ENCODE measurements at places on chromosomes 12 and 14.

- DNase-seq = no peak
Observed at GRCh38 chr12:110690127-110690430, 1.2 kb upstream of the HVCN1 start.

GRCh38 chr12:112419297-112420133 lies 768 bp downstream of the PTPN11 start:
- no peak for DNase-seq

GRCh38 chr12:126708492-126708896 lies 1558.5 kb upstream of the TMEM132C start:
- DNase-seq = no peak

GRCh38 chr12:25364529-25365339 lies 114.0 kb upstream of the KRAS start:
- DNase-seq = no peak

GRCh38 chr14:93962701-93963601 lies 13.4 kb downstream of the ASB2 start:
- peak; percentile 43 for DNase-seq

DNA sequence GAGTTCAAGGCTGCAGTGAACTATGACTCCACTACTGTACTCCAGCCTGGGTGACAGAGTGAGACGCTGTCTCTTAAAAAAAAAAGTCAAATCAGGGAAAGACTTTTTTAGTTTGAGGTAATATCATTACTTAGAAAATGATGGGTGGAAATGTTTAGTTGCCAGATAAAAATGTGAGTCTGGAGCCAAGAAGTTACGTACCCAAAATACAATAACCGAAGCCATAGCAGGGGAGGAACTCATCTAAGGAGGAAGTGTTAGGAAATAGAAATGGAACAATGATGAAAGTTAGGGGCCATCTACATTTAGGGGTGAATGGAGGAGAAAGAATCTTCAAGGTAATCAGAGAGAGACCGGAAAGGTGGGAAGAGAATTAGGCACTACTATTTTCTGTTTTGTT lies 98.8 kb downstream of the DACT1 start:
- DNase-seq = no peak

DNA sequence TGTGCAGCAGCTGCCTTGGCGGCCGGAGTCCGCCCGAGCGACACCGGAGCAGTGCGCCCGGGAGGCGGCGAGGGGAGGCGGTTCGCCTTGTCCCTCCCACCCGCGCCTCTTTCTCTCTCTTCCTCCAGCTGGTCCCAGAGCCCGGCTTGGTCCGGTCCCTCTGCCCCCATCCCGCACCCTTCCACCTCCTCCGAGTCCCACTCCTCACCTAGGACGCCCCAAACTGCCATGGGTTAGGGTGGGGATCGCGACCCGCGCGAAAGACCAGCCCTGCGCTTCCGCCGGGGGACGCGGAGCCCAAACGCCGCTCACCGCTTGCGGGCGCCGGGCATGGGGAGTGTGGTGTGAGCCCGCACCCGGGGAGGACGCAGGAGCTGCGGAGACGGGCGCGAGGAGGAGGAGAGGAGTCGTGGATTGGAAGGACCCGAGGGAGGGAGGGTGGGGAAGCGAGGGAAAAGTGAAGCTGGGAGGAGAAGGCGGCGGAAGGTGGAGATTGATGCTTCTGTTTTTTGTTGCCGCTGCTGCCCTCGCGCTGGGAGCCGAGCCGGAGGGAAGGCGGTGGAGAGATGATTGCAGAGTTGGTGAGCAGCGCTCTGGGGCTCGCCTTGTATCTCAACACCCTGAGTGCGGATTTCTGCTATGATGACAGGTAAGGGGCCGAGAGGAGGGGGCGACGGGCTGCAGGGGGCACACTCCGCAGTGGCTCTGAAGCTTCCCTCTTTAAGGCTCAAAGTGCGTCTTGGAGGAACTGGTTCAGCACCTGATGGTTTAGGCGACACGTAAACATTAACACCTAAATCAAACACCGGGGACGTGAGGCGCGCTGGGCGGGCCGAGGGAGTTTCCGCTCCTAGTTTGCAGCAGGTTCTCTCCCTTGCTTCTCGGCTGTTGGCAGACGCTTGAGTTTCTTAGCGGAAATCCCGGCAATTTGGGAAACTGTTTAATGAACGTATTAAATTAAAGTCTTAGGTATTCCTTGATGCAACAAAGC lies 610 bp downstream of the TMTC2 start:
- DNase-seq = peak; percentile 37

- DNase-seq = no peak
Observed at GRCh38 chr14:100561005-100561404, 26.2 kb downstream of the BEGAIN start.

DNA sequence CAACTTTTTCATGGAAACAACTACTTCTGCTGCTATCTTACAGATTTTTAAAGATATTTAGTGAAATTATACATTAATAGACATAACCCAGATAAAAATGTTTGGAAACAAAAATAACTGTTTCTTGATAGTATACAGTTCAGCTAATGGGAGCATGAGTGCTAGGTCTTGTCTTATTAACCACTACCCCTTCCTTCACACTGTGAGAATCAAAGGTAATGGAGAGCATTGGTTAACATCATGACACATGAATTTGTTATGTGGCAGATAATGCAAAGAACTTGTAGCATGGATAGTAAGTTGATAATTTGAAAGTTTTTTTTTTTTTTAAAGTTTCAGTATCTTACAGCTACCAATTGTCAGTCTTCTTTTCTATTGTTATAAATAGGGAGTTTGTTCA lies 44.2 kb downstream of the CCDC91 start:
- DNase-seq = no peak

DNA sequence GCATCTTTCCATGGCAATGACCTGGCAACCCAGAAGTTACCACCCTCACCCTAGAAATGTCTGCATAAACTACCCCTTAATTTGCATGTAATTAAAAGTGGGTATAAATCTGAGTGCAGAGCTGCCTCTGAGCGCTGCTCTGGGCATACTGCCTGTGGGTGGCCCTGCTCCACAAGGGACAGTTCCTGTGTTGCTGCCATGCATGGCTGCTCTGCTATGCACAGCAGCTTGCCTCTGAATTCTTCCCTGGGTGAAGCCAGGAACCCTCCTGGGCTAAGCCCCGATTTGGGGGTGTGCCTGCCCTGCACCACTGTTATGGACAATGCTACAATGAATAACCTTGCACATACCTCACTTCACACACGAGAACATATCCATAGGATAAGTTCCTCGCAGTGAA lies 35.7 kb upstream of the GPR132 start:
- DNase-seq = no peak

DNA sequence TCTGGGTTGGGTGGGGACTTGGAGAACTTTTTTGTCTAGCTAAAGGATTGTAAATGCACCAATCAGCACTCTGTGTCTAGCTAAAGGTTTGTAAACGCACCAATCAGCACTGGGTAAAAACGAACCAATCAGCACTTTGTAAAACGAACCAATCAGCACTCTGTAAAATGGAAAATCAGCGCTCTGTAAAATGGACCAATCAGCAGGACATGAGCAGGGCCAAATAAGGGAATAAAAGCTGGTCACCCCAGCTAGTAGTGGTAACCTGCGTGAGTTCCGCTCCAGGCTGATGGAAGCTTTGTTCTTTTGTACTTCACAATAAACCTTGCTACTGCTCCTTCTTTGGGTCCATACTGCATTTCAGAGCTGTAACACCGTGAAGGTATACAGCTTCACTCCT lies 1.7 kb upstream of the ACOT2 start:
- DNase-seq = no peak

DNA sequence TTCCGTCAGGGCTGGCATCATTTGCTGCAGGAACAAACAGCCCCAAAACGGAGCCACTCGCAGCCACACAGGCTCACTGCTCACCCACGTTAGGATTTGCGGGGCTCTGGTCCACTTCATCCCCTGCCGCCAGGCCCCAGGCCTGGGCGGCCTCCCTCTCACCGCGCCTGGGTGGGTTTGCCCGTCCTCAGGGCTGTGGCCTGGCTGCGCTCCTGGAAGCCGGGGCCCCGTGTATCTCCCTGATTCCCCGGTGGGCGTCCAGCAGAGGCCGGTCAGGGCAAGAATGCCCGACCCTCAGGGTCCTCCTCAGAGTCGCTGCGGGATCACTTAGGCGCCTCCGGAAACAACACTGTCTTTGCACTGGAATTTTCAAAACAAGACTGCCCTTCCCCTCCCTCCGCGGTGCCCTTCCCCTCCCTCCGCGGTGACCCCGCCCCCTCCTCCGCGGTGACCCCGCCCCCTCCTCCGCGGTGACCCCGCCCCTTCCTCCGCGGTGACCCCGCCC lies 15.7 kb upstream of the FBRSL1 start:
- no peak for DNase-seq

- no peak for DNase-seq
Observed at GRCh38 chr14:39055786-39056474, 47.1 kb downstream of the SEC23A start.

GRCh38 chr12:123384318-123384993 lies 524 bp downstream of the KMT5A start:
- no peak for DNase-seq

- DNase-seq = no peak
Observed at GRCh38 chr14:71304690-71305089, 397.4 kb downstream of the PCNX1 start.

GRCh38 chr12:57888409-57889157 lies 42.1 kb upstream of the CTDSP2 start:
- DNase-seq = no peak

- no peak for DNase-seq
Observed at GRCh38 chr12:58481811-58482210, 438.5 kb downstream of the LRIG3 start.

- DNase-seq = no peak
Observed at GRCh38 chr12:50291377-50291776, 8.1 kb upstream of the LIMA1 start.

- no peak for DNase-seq
Observed at GRCh38 chr12:123250471-123251383, 17.5 kb downstream of the MTRFR start.

- no peak for DNase-seq
Observed at GRCh38 chr12:62739266-62740015, 195.5 kb downstream of the PPM1H start.

DNA sequence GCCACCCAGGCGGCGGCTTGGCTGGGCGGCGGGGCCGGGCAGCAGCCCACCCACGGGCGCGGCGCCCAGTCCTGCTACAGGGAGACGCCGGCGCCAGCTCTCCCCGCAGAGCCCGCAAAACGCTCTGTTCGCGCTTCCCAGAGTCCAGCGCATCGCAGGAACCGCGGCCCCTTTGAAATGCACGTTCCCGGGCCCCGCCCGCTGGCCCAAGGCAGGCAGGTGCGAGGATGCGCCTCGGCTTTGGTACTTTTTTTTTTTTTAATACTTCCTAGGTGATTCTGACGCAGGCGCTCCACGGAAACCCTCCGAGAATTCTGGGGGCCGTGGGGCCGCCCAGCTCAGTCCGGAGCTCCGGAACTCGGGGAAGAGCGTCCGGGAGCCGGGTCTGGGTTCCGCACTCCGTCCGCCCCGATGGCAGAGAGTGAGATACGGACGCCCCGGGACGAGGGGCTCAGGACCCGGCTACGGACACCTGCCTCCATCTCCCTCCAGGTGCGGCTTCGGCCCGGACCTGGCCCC lies 483 bp downstream of the POC1B start:
- peak; percentile 29 for DNase-seq

DNA sequence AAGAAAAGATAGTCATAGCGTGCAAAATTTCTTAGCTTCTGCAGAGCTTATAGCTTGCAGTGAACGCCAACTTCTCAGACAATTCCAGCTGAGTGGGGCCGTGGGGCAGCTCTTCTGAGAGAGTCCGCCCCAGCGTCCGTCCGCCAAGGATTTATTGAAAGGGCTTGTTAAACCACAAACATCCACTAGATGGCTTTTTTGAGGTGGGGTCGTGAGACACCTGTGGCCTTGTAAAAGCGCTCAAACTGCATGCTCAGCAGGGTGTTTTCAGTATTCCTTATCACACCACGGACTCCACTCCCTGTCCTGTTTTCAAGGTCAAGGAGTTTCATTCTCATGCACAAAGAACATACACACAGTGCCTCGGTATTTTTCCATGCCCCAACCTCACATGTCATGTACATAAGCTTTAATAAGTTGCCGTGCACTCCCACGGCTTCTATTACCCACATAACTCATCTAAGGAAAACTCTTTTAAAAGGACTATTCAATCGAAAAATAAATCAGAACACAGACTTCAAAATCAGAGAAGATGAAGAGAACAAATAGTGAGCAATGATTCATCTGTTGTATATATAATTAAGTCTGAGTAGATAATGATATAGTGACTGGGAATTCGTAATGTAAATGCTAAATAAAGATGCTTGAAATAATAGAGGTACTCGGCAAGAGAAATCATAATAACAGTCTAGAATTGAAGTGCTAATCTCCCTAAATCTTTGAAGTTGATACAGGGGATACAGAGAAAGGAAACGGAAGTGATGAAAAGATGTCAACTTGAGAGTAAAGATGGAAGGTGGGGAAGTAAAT lies 46.7 kb downstream of the WBP11 start:
- no peak for DNase-seq

DNA sequence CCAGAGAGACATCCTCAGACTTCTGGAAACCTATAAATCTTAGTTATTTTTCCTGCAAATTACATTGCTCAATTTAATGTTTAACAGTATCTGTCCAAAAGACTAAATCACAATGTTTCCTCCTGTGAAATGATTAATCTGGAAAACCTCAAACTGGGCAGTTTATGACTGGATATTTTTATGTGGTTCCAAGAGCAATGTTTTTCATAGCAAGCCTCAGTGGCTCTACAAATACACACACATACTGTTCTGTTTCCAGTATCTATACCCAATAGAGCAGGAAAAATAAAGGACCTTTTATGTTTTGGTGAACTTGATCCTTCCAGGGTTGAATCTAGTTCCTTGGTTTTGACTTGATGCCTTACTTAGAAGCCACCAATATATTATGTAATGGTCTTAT lies 9.2 kb downstream of the NID2 start:
- no peak for DNase-seq

GRCh38 chr14:78683981-78684380 lies 513.8 kb downstream of the NRXN3 start:
- DNase-seq = no peak

GRCh38 chr12:14239350-14239934 lies 126.0 kb upstream of the ATF7IP start:
- DNase-seq = no peak

DNA sequence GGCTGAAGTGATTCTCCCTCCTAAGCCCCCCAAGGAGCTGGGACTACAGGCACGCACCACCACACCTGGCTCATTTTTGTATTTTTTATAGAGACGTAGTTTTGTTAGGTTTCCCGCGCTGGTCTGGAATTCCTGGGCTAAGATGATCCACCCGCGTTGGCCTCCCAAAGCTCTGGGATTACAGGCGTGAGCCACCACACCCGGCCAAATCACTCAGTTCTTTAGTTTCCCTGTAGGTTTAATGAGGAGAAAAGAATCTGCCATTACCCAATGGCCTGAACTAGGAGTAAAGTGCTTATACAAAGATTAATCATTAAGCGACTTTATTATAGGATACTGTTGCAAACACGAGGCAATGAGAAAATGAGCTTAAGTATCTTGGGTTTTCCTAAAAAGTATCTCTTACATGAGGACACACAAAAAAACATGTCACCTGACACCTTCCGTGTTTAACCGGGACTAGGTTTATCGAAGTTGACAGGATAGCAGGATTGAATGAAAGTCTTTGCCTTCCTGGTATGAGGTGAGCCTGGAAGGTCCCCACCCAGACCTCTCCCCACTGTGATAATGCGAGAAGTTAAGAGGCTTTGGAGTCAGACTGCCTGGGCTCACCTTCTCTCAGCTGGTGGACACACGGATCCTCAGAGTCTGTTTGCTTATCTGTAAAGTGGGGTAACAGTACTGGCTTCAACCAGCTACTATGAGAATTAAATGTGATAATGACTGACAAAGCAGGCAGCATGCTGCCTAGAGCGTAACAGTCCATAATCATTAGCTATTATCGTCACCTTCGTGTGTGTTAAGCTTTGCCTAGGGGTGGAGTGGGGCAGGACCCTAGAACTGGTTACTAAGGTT lies 133.5 kb upstream of the KRAS start:
- DNase-seq = no peak

GRCh38 chr14:62631176-62631575 lies 414.1 kb downstream of the KCNH5 start:
- no peak for DNase-seq
